Stimulated activated CD8-positive, alpha-beta memory T cell treated with anti-CD3 and anti-CD28 coated beads, Interleukin-2, amount 100 ng/mL, for 48 hours (primary cell): ENCODE measurements at places on chromosomes 6 and 20.
A peak's percentile ranks its signal among the peaks of the same experiment; 100 is the strongest.

GRCh38 chr20:48180618-48181017, 395.3 kb upstream of the SULF2 start:
- DNase-seq, result no peak

- no peak for DNase-seq
Measured at GRCh38 chr20:14235355-14235754, 102.1 kb downstream of the FLRT3 start.

- DNase-seq, result no peak
Measured at GRCh38 chr6:19153270-19153980, 683.7 kb upstream of the ID4 start.

DNA sequence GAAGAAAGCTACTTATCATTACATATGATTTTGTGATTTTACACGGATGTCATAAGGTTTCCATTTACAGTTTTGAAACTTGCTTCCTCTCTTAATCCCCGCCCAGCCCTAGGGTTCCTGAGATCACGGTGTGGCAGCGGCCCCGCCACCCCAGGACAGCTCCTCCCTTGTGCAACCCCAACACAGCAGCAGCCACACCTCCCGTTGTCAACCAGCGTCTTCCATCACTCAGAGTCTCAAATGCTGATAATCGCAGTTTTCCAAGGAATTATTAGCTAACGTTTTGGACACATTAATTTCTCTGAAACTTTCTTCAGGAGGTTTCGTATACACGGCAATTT, 204.8 kb downstream of the THBS2 start:
- DNase-seq, result no peak

- no peak for DNase-seq
Measured at GRCh38 chr20:8790442-8791074, 278.3 kb upstream of the PLCB4 start.

DNA sequence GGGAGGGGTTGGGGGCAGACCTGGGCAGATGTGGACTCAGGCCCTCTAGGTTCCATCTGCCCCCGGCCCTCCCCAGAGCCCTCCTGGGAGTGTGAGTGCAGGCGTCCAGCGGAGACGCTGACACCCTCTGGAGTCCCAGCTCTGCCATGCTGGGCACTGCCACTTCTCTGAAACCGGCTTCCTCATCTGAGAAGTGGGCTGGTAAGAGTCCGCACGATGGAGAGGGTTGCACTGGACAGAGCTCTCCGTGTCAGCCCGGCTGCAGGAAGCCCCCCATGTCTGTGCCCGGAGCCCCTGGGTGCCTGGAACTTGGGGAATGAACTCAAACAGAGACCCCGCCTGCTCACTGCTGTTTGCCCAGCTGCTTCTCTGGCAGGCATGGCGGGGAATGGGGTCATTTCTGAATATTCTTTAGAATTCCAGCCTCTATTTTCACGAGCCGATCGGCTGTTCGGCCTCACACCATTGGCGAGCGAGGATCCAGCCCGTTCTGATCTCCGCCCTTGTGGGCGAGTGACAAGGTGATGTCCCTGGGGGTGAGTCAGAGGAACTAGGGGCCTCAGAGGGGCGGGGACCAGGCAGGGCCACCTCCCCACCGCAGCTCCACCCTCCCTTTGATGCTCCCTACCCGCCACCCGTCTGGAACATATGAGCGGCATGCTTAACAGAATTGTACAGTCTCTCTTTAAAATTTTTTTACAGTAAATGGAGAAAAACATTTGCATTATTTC, 47.8 kb upstream of the GATA5 start:
- DNase-seq, result peak; percentile 74

- DNase-seq, result no peak
Measured at GRCh38 chr6:84639396-84639795, 125.0 kb downstream of the TBX18 start.

GRCh38 chr20:1775117-1775516, 117.5 kb upstream of the SIRPG start:
- no peak for DNase-seq

GRCh38 chr6:108200631-108201030, 34.8 kb downstream of the NR2E1 start:
- DNase-seq, result no peak

GRCh38 chr6:4797587-4797986, 21.4 kb downstream of the CDYL start:
- no peak for DNase-seq

GRCh38 chr6:116842459-116842858, 13.6 kb upstream of the GPRC6A start:
- DNase-seq, result no peak
